Naive thymus-derived CD8-positive, alpha-beta T cell (primary cell): ENCODE measurements at places on chromosomes 12 and 14.

DNA sequence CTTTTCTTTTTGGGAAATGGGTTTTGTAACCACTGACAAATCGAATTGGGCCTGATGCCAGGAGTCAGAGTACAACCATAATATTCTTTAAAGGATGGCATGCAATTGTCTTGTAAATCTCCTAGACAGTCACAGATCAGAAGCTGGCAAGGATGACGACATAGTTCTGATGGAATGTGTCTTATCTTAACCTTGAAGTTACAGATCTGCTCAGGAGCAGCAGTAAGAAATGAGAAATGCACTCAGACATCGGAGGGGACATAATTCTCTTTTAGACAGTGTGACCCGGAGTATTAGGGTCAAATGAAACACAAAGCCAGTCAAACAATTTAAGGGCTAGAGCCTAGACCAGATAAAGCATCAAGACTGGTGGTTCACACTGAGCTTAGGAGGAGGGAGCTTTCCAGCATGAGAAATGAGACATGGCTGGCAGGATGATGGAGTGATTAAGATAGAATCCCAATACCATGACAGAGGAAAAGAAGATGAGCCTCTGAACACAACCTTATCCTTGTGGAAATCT lies 17.5 kb downstream of the CBX5 start:
- DNase-seq, result no peak
- H3K4me3 ChIP-seq, result no peak overlapping the region
- H3K36me3 ChIP-seq, result peaks cover 6% of the 10 kb centered on the region
- no peaks in the 10 kb centered on the region for H3K27me3 ChIP-seq
- peaks cover 11% of the 10 kb centered on the region for H3K4me1 ChIP-seq

DNA sequence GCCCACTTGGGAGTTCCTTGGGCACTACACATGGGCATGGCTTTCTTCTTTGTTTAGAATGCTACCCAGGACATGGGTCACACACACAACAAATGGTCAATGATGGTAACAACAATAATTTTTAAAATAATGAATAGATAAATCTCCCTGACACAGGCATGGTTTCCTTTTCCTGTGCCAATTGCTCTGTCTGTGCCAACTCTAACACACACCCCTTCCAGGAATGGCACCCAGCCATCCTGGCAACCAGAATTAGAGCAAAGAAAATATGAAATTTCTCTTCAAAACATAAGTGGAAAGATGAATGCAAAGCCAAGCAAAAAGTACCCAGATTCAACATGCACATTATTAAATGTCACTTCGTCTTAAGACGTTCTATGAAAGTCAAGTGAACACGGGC lies 104.9 kb upstream of the SOX5 start:
- no peaks in the 10 kb centered on the region for H3K36me3 ChIP-seq
- H3K27ac ChIP-seq, result no peak overlapping the region
- no peaks in the 10 kb centered on the region for H3K27me3 ChIP-seq
- H3K4me1 ChIP-seq, result no peaks in the 10 kb centered on the region
- no peak overlapping the region for H3K4me3 ChIP-seq

DNA sequence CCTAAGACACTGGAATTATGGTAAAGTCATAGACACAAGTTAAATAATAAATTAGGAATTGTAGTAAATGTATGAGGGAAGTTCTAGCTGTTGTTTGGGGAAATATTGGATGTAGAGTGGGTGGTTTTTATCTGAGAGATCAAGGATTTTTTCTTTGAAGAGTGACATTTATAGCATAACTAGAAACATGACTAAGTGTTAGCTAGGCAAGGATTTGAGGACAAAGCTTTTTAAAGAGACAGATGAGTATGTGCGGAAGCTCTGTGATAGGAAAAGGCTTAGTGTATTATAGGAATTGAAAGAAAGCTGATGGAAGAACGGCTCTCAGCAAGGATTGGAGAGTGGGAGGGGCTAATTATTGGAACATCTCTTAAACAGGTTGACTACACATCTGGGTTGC lies 24.5 kb downstream of the PDZRN4 start:
- H3K27ac ChIP-seq, result no peak overlapping the region
- no peaks in the 10 kb centered on the region for H3K4me1 ChIP-seq
- peaks cover 10% of the 10 kb centered on the region for H3K27me3 ChIP-seq
- H3K4me3 ChIP-seq, result no peak overlapping the region
- H3K36me3 ChIP-seq, result no peaks in the 10 kb centered on the region

DNA sequence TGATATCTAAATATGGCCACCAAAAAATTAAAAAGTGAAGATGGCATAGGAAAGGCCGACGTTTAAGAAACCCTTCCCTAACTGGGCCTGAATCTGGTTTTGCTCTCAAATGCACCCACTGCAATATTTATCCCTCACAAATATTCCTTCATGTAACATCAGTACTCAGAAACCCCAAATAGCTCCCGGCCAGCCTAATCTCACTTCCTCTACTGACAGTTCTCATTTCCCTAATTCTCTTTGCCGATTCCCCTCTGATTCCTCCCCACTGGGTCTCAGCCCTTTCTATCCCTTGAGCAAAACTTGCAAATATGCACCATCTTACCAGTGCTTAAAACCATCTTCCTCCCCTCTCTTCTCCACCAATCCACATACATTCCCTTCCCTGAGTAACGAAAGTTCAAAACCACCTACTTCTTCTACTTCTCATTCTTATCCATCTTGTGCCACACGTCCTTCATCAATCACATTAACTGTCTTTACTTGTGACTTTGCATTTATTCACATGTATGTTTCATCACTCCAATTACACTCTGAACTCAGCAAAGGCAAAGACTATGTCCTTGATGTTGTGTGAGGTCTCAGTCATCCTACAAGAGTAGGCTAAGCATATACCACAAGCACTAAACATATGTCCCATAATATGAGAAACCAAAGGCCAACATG lies 23.1 kb downstream of the KCNK10 start:
- H3K36me3 ChIP-seq, result no peaks in the 10 kb centered on the region
- no peak overlapping the region for H3K4me3 ChIP-seq
- no peak for DNase-seq
- peaks cover 31% of the 10 kb centered on the region for H3K27me3 ChIP-seq
- peaks cover 3% of the 10 kb centered on the region for H3K4me1 ChIP-seq
- H3K27ac ChIP-seq, result no peak overlapping the region

DNA sequence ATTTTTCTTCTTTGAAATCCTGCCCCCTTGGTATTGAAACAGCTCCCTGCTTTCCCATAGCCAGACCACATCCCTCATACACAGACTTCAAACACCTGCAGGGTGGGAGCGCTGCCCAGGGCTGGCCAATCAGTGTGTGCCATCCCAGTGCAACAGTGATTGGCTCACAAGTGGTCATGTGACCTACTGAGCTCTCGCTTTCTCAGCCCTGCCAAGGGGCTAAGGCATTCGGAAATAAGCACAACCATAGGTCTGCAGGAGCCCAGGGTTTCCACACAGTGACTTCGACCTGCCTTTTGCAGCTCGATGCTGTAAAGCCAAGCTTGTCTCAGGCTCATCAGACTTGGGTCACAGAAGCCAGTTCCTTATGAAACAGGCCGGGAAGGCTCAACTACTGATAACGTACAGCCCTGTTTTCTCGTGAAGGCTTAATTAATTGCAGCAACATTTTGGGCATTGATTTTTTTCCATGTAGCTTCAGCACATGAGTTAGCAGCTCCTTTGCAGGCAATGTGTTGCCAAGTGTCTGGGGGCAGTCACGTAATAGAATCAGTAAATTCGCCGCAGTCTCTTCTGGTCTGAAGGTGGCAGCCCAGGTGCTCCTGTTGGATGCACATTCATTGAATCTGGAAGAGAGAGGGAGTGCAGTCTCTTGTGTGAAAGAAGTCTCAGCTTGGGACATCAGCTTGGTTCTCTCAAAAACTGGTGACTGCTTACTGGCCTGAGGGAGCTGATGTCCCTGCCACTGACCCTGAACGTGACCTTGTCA lies 1091.8 kb downstream of the AACS start:
- H3K36me3 ChIP-seq, result no peaks in the 10 kb centered on the region
- DNase-seq, result no peak
- H3K27me3 ChIP-seq, result no peaks in the 10 kb centered on the region
- no peak overlapping the region for H3K27ac ChIP-seq

- H3K4me3 ChIP-seq, result no peak overlapping the region
- H3K27me3 ChIP-seq, result no peaks in the 10 kb centered on the region
- H3K36me3 ChIP-seq, result no peaks in the 10 kb centered on the region
Observed at GRCh38 chr14:22391908-22392565, 197.0 kb downstream of the DAD1 start.

- H3K36me3 ChIP-seq, result peaks cover 42% of the 10 kb centered on the region
- H3K27me3 ChIP-seq, result no peaks in the 10 kb centered on the region
- peaks cover 30% of the 10 kb centered on the region for H3K4me1 ChIP-seq
Observed at GRCh38 chr12:42421844-42422779, 96.1 kb downstream of the PPHLN1 start.

GRCh38 chr14:72291908-72292688 lies 359.9 kb downstream of the RGS6 start:
- no peaks in the 10 kb centered on the region for H3K4me1 ChIP-seq
- no peak overlapping the region for H3K4me3 ChIP-seq
- H3K36me3 ChIP-seq, result no peaks in the 10 kb centered on the region
- no peak overlapping the region for H3K27ac ChIP-seq

DNA sequence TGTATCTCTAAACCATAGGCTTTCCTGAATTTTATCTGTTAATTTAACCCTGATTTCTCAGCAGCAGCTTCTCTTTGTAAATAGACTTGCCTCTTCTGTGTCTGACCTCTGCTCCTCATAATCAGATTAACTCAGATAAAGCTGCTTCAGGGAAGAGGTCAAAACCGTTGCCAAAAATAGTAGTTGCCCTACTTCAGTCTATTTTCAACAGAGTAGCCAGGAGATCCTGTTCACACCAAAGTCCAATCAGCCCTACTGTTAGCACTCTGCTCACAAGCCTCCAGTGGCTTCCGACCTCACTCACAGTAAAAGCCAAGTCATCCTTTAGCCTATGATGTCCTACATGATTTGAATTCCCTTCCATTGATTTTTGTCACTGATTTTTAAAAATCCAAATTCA lies 258.4 kb downstream of the PPFIA2 start:
- no peak for DNase-seq
- H3K27ac ChIP-seq, result no peak overlapping the region
- no peaks in the 10 kb centered on the region for H3K27me3 ChIP-seq
- H3K4me1 ChIP-seq, result peaks cover 1% of the 10 kb centered on the region

DNA sequence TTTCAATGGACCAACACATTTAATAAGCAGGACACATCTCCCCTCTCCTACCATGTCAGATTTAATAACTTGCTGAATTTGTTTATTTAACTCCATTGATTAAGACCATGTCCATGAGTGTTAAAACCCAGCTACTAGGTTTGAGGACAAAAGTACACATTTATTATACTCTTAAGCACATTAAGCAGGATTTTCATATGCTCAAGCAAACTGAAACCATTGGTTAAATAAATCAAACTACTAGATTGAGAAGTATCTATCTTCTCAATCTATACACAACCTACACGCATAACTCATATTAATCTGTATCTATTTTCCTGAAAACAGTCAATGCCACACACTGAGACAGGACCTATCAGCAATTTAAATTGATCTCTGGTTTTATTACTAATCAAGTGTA lies 85.2 kb downstream of the KITLG start:
- H3K27me3 ChIP-seq, result no peaks in the 10 kb centered on the region
- H3K36me3 ChIP-seq, result no peaks in the 10 kb centered on the region
- no peak overlapping the region for H3K27ac ChIP-seq

DNA sequence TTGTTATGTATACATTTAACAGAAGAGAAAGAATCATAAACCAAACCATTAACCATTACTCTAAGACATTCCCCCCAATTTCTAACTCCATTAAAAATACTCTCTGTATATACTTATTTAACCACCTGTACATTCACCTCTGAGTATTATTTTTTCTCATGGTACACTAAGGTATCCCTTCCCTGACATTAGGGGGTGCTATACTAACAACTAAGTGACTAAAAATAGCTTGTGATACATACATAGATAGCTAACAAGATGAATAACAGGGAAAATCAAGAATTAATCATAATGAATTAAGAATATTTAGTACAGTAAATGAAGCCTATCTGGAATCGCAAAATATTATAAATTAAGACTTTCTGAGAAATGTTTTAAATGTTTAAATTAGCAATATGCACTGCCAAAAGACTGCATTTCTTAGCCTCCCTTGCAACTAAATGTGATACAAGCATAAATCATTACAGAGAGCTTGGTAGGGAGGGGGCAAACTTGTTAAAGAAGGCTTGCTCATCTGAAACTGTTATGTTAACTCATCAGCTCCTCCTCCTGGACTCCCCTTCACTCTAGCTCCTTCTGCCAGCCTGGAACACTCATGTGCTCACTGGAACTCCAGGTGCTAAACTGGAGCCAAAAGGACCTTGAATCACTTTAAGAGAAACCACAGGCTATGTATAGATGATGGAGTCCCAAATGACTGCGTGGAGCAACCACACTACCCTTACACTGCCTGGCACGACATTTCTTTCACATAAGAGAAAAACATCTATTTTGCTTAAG lies 14.9 kb downstream of the C2CD5 start:
- H3K27me3 ChIP-seq, result no peaks in the 10 kb centered on the region
- peaks cover 60% of the 10 kb centered on the region for H3K36me3 ChIP-seq
- DNase-seq, result no peak
- H3K4me1 ChIP-seq, result peaks cover 15% of the 10 kb centered on the region
- H3K4me3 ChIP-seq, result no peak overlapping the region

- no peaks in the 10 kb centered on the region for H3K4me1 ChIP-seq
- no peaks in the 10 kb centered on the region for H3K27me3 ChIP-seq
- DNase-seq, result no peak
- peaks cover 35% of the 10 kb centered on the region for H3K36me3 ChIP-seq
- H3K27ac ChIP-seq, result no peak overlapping the region
- no peak overlapping the region for H3K4me3 ChIP-seq
Observed at GRCh38 chr14:71261206-71261605, 353.9 kb downstream of the PCNX1 start.

DNA sequence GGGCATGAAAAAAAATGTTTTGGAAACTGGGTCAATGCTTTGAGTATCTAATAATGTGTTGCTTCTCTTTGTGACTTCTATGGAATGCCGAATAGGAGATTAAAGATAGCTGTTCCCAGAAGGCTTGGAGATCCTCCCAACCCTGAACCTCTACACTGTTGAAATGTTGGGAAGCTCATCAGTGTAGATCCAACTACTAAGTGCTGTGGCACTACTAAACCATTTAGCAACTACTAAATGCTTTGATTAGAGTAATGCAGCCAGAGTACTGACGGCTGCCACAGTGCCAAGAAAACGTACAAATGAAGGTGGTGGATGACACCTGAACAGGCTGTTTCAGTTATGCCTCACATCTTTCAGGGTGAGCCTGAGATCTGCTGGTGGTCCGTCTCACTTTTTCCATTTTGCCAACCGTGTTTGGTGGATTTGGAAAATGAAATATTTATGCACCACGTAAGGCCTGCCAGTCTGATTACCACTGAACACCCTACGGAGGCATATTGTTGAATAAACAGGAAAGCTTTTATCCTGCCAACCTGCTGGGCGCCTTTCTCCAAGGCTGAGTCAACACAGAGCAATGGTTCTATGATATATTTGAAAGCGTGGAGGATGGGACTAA lies 938.0 kb upstream of the FLRT2 start:
- H3K4me3 ChIP-seq, result no peak overlapping the region
- no peaks in the 10 kb centered on the region for H3K27me3 ChIP-seq
- no peak for DNase-seq
- H3K36me3 ChIP-seq, result no peaks in the 10 kb centered on the region
